ENCODE measurements at places on chromosomes 2 and 18.

GRCh38 chr2:120763508-120763907 is 27.8 kb downstream of the GLI2 start:
- DNase-seq: no peak

DNA sequence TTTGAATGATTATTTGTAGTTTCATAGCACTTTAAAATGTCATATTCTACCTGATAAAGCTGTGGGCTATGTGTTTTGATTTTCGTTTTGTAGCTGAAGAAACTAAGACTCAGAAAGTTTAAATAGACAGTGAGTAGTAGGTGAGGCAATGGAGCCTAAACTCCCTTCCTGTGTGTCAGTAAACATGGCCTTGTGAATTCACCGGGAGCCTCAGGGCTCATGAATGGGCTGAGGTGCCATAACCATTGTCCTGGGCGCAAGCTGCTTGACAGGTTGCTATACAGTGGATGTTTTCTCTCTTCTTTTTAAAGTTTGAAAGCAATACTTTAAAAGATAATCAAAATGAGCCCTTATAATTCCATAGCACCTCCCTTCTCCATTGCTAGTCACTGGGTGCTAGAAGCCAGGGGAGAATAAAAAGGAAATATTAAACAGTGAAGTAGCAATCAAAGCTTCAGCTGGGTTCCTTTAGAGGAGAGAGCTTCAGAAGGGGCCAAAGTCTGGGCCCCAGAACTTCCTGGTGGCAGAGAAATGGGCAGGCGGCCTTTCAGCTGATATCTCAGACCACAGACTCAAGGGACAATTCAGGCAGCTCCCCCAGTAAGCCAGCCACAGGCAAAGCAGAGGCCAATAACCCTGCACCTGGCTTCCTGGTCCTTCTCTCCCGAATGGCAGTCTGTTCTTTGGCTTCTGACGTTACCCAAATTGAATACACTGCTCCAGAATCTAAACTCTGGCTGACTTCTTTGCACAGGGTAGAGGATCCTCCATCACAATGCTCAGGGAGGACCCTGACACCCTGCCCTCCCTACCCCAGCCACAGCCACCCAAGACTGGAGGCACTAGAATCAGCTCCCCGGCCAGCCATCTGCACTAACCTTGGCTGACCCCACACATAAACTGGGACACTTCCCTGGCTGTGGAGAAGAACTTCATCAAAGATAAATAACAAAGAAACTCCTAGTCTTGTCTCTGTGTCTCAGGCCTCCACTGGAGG is 51.8 kb upstream of the NPAS2 start:
- no peak for DNase-seq

DNA sequence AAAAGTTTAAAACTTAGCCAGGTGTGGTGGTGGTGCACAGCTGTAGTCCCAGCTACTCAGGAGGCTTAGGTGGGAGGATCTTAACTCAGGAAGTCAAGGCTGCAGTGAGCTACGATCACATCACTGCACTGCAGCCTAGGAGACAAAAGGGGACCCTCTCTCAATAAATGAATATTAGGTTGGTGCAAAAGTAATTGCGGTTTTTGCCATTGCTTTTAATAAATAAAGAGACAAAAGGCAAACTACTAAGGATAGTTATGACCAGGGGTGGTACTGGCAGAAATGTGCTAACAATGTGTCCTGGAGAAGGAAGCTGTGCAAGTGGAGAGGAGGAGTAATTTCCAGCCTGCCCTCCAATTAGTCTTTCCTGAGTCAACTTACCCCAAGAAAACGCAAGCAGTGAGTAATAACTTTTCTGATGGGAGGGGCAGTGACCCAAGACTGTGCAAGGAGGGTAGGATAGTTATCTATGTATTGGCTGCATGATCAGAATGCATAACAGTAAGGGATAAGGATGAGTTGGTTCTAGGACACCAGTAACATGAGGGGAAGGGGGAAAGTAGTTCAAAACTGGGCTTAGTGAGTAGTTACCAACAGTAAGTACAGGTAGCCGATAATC is 1.5 kb downstream of the EXOC6B start:
- no peak for DNase-seq

- no peak for DNase-seq
Observed at GRCh38 chr2:191994749-191995148, 147.9 kb upstream of the CAVIN2 start.

DNA sequence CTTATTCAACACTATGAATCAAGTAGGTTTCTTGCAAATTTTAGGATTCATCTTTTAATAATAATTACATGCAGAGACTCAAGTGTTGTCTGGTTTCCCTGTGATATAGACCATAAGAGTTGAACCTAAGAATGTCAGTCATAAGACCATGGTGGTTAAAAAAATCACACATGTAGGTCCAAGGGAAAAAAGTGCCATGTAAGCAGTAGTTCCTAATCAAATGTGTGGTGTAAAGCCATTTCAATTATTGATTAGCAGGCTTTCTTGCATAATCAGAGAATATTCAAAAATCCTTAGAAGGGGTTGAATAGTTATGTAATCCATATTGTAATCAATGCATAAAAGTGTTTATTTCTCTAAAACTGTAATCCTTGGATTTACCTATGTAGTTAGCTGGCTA is 93.8 kb downstream of the DCC start:
- no peak for DNase-seq

DNA sequence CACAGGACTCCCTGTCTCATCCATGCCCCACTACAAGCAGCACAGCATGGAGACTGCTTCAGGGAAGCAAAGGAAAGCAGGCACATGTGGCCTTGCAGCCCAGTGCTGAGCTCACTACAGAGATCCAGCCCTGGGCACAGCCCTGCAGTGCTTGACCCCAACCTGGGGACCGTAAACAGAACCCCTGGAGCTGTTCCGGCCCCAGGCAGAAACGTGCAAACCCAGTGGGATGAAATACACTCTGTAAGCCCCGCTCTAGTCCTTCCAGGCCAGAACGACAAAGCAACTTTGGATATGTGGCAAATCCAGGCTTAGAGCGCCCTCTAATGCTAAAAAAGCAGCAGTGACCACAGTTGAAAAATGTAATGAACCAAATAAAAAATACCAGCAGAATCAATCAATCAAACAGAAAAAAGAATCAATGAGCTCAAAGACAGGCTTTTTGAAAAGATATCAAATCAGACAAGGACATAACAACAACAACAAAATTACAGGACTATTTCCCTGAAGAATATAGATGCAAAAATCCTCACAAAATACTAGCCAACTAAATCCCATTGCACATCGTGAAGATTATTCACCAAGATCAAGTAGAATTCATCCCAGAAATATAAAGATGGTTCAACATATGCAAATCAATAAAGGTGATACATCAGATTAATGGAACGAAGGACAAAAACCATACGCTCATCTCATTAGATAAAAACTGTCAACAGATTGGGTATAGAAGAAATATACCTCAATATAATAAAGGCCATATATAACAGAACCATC is 45.6 kb downstream of the ZNF519 start:
- DNase-seq: peak; percentile 57

GRCh38 chr2:12502759-12503158 is 214.0 kb upstream of the TRIB2 start:
- no peak for DNase-seq

- DNase-seq: no peak
Observed at GRCh38 chr18:48819276-48819675, 131.5 kb downstream of the SMAD7 start.

DNA sequence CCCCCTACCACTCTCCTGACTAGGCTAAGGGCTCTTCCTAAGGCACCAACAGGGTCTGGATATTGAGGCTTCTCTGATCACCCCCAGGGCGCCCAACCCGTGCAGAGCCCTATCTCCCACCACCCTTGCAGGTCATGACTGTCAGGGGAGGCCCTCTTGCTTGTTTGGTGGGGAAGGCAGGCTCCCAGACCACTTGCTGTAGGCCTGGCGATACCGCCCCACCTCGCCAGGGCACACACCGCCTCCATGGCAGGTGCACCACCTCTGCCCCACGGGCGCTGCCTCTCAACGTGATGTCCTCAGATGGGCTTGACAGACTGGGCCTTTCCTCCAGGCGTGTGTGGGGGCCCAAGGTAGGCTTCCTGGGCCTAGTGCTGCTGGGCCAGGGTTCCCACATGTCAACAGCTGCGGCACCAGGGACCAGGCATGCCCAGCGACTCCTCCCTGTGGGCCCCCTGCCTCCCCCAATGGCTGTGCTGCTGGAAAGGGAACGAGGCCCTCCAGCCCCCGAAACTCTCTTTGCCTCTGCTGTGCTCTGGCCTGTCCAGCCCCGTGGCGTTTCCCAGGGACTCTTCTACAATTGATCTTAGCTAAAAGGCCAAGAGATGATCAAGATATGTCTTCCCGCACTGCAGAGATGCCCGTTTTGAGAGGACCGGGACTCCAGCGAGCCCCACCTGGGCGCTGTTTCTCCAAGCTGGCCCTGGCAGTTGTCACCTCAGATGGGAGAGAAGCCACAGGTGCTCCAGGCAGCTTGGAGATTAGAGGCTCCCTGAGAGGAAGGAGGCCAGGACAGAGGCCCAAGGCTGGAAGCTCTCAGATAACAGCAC is 7.5 kb downstream of the NPPC start:
- no peak for DNase-seq

DNA sequence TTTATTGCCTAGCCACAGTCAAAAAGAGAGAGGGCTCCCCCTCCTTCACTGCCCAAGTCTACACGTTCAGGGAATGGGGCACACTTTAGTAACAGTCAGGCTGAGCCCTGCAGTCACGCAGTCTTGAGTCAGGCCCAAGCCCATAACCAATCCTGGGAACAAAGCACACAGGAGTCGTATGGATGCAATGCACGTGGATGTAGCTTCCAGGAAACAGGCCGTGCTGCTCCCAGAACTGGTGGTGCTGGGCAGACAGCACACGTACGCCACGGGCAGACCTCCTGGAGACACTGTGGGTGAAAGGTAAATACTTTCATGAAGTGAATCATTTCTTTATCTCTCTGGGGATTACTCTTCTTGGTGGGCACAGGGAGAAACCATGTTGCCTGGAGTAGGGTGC is 30.0 kb upstream of the MBP start:
- no peak for DNase-seq

GRCh38 chr2:200471324-200471848 is 38.5 kb downstream of the KCTD18 start:
- peak; percentile 76 for DNase-seq

DNA sequence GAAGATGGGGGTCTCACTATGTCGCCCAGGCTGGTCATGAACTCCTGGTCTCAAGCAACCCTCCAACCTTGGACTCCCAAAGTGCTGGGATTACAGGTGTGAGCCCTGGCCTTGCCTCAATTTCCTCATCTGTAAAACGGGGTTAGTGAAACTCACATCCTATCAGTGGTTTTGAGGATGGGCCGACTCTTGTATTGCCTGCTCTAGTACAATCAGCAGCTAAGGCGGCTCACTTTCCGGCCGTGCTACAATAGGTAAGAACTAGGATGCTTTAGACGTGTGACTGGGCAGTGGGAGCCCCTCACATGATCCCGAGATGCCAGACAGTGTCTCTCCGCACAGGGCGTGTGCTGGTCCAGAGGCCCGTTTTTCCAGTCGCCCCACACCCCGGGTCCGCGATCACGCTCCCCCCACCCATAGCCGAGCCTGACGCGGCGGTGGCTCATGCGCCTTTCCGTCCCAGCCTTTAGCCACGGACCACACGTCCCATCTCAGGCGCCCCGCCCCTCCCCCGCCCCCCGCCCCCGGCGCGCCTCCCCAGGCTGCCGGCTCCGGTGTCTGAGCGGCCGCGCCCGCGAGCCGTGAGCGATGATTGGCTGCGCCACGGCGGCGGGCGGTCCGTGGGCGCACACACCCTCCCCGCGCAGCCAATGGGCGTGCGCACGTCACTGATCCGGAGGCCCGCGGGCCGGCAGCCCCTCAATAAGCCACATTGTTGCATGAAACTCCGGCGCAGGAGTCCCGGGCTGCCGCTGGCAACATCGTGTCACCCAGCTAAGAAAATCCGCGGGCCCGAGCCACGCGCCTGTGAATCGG is at the start of gene HK2:
Gene HK2 (plus strand): TSS at position 710 of the 816 bp plus-strand sequence. CDS start 454 bp downstream, outside the sequence.
- DNase-seq: peak; percentile 99

GRCh38 chr2:231373786-231374349 is 21.6 kb upstream of the B3GNT7 start:
- no peak for DNase-seq

DNA sequence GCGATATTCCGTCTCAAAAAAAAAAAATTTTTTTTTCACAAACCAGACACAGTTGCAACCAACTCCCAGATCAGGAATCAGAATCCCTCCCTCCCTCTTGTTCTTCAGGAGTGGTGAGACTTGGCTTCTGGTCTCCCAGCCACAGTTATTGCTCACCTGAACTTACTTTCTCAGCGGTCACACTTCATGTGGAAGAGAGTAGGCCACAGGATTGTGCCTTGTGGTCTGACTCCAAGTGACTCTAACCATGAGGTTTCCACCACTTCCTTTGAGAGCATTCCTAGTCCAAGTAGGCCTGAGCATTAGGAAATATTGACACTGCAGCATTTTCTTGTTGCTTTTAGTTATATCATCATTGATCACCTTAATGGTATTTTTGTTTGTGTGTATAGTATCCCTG is 12.1 kb downstream of the FMNL2 start:
- no peak for DNase-seq

GRCh38 chr2:201465524-201465971 is 14.0 kb downstream of the STRADB start:
- DNase-seq: no peak

All from GM13976 (cell line).